ENCODE measurements at places on chromosomes 11 and 22. TPM values are rescaled to one million over a fixed set of nuclear protein-coding genes. Genes with fewer than 3 reads are reported as not detected.

Gene APLNR
- not detected for total RNA-seq

Gene C11orf24
- 64.3 TPM for total RNA-seq

Gene MMP13
- not detected for total RNA-seq

Gene PTPN5
- total RNA-seq = not detected

Gene SLC1A2
- total RNA-seq = 0.09 TPM

Gene SAA2
- total RNA-seq = 4.9 TPM

Gene PRR14L
- total RNA-seq = 35.1 TPM

Gene F2
- total RNA-seq = not detected

Gene ALDH3B1
- total RNA-seq = 17.0 TPM

Gene THRSP
- not detected for total RNA-seq

Gene UPK3A
- total RNA-seq = not detected

Gene SLC22A9
- not detected for total RNA-seq

Gene TREH
- not detected for total RNA-seq

Gene ACR
- not detected for total RNA-seq

Gene KRTAP5-11
- total RNA-seq = not detected

Gene SHISAL1
- 3.9 TPM for total RNA-seq

Gene RCOR2
- not detected for total RNA-seq

Gene SSTR3
- not detected for total RNA-seq

Gene WNT11
- not detected for total RNA-seq

Gene TRPM5
- not detected for total RNA-seq

Gene CLDN25
- not detected for total RNA-seq

Gene B3GAT1
- under 0.01 TPM for total RNA-seq

Gene BMAL1
- 33.7 TPM for total RNA-seq

Gene GNAZ
- 2.0 TPM for total RNA-seq

Gene SCN2B
- total RNA-seq = 1.8 TPM

Gene WT1
- total RNA-seq = not detected

Gene C11orf52
- total RNA-seq = 0.59 TPM

Gene CHRM1
- not detected for total RNA-seq

Gene BTG4
- total RNA-seq = not detected

Gene POU2AF2
- total RNA-seq = not detected

Measured in mammary epithelial cell (primary cell).